Heart left ventricle (tissue), 16 donors: ENCODE measurements at places on chromosomes 4 and X. TPM values are rescaled to one million over a fixed set of nuclear protein-coding genes. Genes with fewer than 3 reads are reported as not detected.

- DNase-seq = no peak
Observed at GRCh38 chr4:24416293-24416692, 168.1 kb downstream of the DHX15 start.

DNA sequence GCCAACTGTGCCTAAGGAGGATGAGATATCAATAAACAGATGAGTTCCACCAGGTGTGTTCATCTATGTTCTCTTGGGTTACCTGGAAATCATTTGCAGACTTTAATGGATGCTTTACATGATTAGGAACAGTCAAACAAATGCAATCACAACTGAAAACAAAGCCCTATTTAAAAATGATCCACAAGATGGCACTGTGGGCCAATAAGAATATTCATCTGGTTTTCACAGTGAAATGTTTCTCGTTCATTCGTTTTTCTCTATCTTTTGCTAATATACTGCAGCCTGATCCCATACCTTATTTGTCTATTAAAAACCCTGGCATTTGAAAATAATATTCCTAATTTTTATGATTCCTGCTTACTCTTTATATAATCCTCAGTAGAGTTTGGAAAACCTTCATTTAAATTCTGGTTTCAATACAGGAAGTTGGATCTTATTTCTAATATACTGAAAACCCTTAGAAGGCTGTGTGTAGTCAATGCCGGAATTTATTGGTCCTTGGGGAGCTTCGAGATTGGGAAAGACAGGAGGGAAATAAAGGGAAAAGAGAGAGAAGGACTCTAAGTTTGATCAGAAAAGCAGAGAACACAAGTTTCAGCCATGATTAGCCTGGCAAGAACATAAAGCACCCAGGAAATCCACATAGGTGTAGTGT is 63.8 kb upstream of the TAPT1 start:
- no peak for DNase-seq

- peak; percentile 20 for DNase-seq
Observed at GRCh38 chrX:124217304-124218251, 114.9 kb upstream of the TEX13D start.

Gene ASB5
- 4.2 TPM for total RNA-seq

DNA sequence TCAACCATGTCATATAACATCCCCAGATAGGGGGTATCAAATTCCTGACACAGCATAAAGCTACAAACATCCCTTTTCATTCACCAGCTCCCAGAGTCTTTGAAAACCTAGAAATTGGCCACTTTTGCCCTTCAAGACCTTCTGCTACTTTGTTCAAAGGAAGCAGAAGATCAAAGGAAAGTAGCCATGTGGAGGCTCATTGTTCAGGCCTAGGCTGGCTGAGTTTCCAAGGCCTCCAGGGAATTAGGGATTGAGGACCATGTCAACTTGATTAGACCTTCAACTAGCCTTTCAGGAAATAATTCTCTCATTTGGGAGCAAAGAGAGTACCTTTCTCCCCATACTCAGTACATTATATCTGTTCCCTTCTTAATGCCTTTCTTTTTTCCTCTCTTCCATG is 66.8 kb upstream of the ATXN3L start:
- no peak for DNase-seq

Gene PDZD4
- 2.8 TPM for total RNA-seq

- no peak for DNase-seq
Observed at GRCh38 chrX:65034292-65034667, 58.0 kb upstream of the ZC4H2 start.

Gene NKX3-2
- not detected for total RNA-seq

Gene PCDH10
- 0.09 TPM for total RNA-seq
